ENCODE measurements at places on chromosomes 3 and 15. TPM values are rescaled to one million over a fixed set of nuclear protein-coding genes. Genes with fewer than 3 reads are reported as not detected.

P3H2 gene
- 41.9 TPM for total RNA-seq

CHL1 gene
- not detected for total RNA-seq

IL17RB gene
- total RNA-seq, result not detected

ABI3BP gene
- total RNA-seq, result 7.3 TPM

CYP8B1 gene
- not detected for total RNA-seq

THPO gene
- total RNA-seq, result not detected
